ENCODE measurements at places on chromosomes 12 and 14. TPM values are rescaled to one million over a fixed set of nuclear protein-coding genes. Genes with fewer than 3 reads are reported as not detected.

GRCh38 chr12:2294651-2295475 is 242.1 kb downstream of the CACNA1C start:
- peak; percentile 68 for DNase-seq

- DNase-seq, result no peak
These were observed 3.8 kb downstream of the AQP6 start for GRCh38 chr12:49976557-49976956.

TMPRSS12 gene
- total RNA-seq, result not detected

- DNase-seq, result no peak
These were observed 618.6 kb upstream of the TMEM132C start for GRCh38 chr12:127648321-127648720.

DNA sequence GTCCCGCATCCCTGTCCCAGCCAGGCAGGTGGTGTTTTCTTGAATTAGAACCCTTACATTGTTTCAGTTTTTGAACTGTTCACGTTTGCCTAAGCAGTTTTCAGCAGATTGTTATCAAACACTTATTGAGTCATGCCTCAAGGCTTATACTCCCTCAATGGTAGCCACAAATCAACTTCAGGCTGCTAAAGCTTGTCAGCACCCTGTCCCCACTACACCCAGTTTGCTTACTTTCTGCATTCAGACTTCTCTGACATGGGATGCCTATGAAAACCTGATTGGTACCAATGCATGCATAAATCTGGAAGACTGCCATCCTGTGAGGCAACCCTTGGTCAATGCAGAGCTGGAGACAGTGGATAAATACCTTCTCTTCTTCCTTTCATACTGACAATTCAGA is 225.4 kb downstream of the BTG1 start:
- no peak for DNase-seq

DNA sequence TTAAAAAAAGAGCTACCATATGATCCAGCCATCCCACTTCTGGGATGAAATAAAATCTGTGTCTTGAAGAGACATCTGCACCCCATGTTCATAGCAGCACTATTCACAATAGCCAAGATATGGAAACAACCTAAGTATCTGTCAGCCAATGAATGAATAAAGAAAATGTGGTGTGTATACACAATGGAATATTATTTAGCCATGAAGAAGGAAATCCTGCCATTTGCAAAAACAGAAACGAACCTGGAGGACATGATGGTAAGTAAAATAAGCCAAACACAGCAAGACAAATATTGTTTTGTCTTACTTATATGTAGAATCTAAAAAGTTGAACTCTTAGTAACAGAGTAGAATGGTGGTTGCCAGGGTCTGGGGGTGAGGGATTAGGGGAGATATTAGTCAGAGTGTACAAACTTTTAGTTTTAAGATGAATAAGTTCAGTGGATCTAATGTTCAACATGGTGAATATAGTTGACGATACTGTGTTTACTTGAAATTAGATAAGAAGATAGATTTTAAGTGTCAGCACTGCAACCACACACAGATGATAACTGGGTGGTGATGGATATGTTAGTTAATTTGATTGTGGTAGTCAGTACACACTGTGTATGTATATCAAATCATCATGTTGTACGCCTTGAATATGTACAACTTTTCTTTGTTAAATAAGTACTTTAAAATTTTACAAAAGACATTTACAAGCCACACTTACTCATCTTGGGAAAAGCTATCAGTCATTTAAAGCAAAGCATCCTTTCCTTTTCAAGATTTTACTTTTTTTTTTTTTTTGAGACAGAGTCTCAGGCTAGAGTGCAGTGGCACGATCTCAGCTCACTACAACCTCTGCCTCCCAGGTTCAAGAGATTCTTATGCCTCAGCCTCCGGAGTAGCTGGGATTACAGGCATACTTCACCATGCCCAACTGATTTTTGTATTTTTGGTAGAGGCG is 89.9 kb downstream of the BICD1 start:
- no peak for DNase-seq

DNA sequence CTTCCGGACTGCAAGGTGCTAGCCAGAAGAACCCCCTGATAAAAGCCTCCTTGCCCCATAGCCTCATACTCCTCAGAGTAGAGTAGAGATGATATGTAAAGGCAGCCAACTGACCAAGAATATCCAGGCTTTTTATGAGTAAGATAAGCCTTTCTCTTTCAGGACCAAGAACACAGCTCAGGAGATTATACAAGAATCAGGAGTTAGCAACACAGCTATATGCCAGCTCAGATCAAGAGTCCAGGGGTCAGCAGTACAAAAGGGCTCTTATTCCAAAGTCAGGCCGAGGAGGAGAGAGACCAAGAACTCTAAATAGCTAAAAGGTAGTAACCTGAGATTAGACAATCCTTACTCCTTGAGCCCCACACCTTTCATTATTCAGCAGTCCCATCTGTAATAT is 135.3 kb downstream of the BTG1 start:
- DNase-seq, result no peak

DNA sequence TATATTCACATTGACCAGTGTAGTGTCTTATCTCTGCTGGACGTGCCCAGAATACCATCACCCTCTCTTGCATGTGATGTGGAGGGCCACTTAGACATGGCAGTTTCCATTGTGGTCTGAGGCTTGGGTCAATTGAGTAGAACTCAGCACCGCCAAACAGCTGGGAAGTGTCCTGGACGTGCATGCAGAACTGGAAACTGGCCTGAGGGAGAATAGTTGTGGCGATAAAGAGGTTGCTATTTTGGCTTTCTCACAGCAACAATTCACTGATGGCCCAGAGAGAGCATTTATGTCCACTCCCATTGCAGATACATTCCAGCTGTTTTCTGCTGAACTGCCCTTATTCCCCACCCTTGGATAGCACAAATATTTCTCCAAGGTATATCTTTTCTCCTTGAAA is 210.1 kb upstream of the DAAM1 start:
- peak; percentile 35 for DNase-seq

APOF gene
- total RNA-seq, result not detected

Measured in uterus (tissue), 4 donors.